Left renal cortex interstitium (tissue), 4 donors: ENCODE measurements at places on chromosomes 13 and 19.

- no peak for DNase-seq
Observed at GRCh38 chr13:72435251-72435650, 292.2 kb downstream of the MZT1 start.

DNA sequence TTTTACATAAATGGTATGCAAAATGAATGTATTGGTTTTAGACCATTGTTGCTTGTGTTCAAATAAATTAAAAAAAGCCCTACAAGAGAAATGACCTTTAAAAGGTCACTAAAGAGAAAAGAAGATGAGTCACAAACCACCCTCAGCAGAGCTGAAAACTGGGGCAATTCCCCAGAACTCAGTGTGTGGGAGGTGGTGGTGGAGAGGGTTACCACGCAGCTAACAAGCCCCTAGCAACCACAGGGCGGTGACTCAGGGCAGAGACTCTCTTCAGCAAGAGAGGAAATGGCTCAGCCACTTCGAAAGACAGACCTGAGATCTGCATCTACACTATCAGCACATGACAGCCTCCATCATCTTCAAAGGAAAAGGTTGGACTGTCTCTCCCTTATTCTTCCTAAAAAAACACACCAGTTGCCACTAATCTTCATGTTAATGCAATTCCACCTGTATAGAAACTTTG lies 29.4 kb upstream of the NDFIP2 start:
- no peak for DNase-seq

DNA sequence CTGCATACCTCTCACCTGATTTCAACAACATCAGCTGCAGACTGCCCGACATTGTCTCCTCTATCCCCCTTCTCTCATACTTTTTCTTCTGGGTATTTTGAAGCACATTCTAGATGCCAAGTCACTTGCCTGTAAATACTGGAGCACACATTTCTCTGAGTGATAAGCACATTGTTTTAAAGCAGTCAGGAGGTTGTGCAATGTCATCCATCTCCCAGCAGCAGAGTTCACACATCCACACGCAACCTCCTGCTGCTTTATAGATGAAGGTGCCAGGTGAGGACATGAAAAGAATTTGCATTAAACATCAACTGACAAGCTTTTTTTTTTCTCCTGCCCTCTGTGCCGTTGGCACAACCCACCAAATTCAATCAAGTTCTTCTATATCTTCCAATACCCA lies 5.5 kb downstream of the UPK1A start:
- DNase-seq = no peak

GRCh38 chr13:113337556-113337955 lies 26.4 kb downstream of the GRTP1 start:
- no peak for DNase-seq

DNA sequence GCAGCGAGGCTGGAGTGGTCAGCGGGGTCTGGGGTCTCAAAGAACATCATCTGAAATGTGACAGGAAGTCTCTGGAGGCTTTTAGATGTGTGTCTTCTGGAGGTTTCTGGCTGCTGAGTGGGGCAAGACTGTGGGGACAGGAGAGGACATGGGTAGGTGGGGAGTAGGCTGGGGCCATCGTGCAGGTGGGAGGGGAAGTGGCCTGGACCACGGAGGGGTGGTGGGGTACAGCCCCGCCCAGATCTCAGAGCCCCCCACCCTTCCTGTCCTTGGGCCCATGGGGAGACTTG lies 6.2 kb downstream of the AP1M1 start:
- DNase-seq = no peak

GRCh38 chr19:6071875-6072274 lies 38.4 kb downstream of the RFX2 start:
- no peak for DNase-seq

- no peak for DNase-seq
Observed at GRCh38 chr19:44725251-44725650, 23.3 kb upstream of the BCL3 start.

DNA sequence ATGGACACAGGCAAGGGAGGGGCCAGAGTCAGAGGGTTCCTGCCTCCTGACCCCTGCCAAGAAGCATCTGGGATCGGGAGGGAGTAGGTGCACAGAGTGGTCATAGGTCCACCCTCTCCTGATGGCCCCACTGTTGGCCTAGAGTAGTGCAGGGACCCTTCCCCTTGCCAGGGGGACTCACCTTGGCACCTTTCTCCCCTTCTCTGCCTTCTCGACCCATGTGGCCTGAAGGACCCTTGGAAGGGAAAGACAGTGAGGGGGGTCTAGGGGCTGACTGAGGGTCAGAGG lies 33.3 kb upstream of the OLFM2 start:
- DNase-seq = no peak

- no peak for DNase-seq
Observed at GRCh38 chr19:16428372-16429036, 43.3 kb downstream of the EPS15L1 start.
